Aorta (tissue), 5 donors: ENCODE measurements at places on chromosomes 7 and 10. TPM values are rescaled to one million over a fixed set of nuclear protein-coding genes. Genes with fewer than 3 reads are reported as not detected.

The FAM25A gene
- polyA plus RNA-seq = not detected

The ASIC3 gene
- not detected for polyA plus RNA-seq

The LFNG gene
- 2.3 TPM for polyA plus RNA-seq

The SEMA3E gene
- polyA plus RNA-seq = 0.38 TPM

The CALHM1 gene
- not detected for polyA plus RNA-seq

The CCDC136 gene
- polyA plus RNA-seq = 8.9 TPM

The ITIH5 gene
- 9.1 TPM for polyA plus RNA-seq

The PRKG1 gene
- 26.2 TPM for polyA plus RNA-seq

The MKI67 gene
- polyA plus RNA-seq = 0.03 TPM

The TBXAS1 gene
- 5.5 TPM for polyA plus RNA-seq

The CELF2 gene
- 20.3 TPM for polyA plus RNA-seq

The OR2A1 gene
- polyA plus RNA-seq = 0.50 TPM

The SORCS1 gene
- not detected for polyA plus RNA-seq

The SPDYE1 gene
- polyA plus RNA-seq = 0.05 TPM
